Muscle of arm (tissue), 14 donors: ENCODE measurements at places on chromosomes 6 and 20.

GRCh38 chr20:32535316-32535952 lies 49.7 kb downstream of the NOL4L start:
- no peak for DNase-seq

GRCh38 chr20:48620154-48620506 lies 207.7 kb downstream of the PREX1 start:
- no peak for DNase-seq

DNA sequence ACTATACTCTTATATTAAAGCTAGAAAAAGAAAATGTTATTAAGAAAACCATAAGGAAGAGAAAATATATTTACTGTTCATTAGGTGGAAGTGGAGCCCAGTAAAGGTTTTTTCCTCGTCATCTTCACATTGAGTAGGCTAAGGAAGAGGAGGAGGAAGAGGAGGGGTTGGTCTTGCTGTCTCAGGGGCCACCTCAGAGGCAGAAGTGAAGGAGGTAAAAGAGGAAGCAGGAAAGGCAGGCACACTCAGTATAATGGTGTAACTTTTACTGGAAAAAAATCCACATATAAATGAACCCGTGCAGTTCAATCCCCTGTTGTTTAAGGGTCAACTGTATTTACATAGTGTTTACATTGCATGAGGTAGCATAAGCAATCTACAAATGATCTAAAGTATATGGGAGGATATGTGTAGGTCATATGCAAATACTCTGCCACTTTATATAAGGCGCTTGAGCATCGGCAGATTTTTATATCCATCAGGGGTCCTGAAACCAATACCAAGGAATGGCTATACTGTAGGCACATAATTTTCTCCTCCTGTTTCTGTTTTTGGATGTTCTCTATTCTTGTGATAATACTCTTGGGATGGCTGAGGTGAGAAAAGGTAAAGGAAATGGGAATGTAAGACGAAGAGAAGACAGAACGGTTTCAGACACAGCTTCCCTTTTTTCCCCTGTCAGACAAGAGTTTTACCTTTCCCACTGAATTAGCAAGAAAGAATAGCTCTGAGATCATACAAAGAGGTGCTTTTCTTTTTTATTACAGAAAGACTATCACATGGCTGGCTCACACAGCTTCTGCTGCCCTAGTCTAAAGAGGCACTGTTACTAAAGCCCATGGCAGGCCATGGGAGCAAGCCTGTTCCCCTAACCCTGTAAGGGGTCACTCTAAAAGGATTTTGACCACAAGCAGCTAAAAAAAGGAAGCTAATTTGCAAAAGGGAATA lies 59.9 kb downstream of the NUDT3 start:
- no peak for DNase-seq

- no peak for DNase-seq
Measured at GRCh38 chr6:168207421-168208175, 112.0 kb downstream of the DACT2 start.

DNA sequence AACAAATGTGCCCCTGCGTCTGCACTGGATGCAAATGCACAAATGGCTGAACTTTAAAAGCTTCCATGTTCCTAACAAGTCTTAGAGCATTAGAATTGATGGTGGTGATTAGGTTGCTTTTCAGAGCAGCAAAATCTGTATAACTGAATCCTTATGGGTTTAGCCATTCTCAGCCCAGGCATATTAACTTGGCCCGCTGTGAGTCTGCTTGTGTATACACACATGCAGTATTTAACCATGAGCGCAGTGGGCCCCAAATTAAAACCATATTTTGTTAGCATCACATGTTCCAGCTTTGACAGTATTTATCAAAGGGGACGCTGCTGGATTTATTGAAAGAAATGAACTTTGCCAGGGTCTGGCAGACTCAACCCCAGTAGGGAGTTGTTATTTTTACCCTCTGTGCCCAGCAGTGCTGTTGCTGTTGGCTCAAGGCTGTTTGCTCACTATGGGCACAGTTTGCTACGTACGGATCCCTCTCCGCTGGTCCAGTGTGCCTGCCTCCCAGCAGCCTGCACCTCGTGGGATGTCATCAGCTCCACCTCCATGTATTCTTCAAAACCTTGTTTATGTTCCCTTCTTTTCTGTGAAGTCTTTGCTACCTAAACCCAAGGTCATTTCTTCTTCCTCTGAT lies 144.7 kb downstream of the QRSL1 start:
- peak; percentile 51 for DNase-seq

DNA sequence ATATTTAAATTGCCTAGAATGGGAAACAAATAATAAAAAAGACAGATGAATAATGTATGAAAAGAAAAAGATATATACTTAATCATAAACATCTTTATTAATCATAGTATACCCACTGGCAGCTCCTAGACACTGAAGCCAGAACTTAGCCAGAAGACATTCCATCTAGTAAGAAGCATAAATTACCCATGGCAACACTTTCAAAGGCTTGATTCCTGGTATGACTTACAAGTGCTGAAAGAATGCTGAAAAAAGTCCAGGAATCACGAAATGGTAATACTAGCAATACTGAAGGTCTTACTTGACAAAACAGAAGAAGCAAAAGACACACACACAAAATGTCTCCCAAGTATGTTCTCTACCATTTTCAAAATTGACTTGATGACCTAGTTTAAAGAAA lies 38.0 kb downstream of the RWDD2A start:
- peak; percentile 30 for DNase-seq

- DNase-seq = no peak
Measured at GRCh38 chr6:68087399-68088133, 547.5 kb upstream of the ADGRB3 start.

DNA sequence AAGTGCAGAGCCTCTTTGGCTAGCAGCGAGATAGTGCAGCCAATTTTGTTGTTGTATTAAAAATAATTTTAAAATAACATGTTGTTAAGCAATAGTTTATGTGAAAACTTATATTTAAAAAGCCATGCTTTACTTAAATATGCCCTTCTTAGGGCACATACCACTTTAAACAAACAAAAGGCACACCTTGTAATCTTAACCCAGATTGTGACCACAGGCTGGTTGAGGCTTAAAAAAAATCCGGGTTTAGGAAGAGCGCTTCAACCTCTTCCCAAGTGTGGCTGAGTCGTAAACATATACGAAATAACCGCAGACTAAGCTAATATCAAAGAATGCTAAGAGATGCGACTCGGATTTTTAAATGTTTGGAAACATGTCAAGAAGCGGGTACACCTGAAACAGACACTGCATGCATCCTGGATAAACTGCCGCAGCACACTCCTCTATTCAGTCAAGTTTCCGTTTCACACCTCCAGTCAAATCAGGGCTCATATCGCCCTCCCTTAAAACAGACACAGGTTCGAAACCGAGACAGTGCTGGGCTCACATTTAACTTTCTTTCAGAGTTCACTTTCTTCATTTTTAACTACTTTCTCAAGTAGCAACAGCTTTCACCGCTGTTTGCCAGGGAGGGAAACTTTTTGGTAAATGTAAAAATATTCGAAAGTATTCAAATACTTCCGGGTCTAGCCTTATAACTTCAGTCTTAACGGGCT lies 1.5 kb downstream of the DEK start:
- peak; percentile 33 for DNase-seq

GRCh38 chr6:40931931-40932330 lies 107.1 kb downstream of the UNC5CL start:
- no peak for DNase-seq

GRCh38 chr6:93787841-93788240 lies 368.5 kb upstream of the EPHA7 start:
- DNase-seq = no peak

GRCh38 chr6:83958241-83958685 lies 75.3 kb upstream of the MRAP2 start:
- DNase-seq = no peak

- DNase-seq = no peak
Measured at GRCh38 chr6:11604215-11604614, 66.7 kb downstream of the TMEM170B start.

GRCh38 chr20:47547034-47547387 lies 45.3 kb downstream of the NCOA3 start:
- DNase-seq = no peak

- DNase-seq = no peak
Measured at GRCh38 chr20:57412347-57413029, 21.3 kb downstream of the RBM38 start.

- no peak for DNase-seq
Measured at GRCh38 chr6:9606435-9607134, 808.3 kb downstream of the TFAP2A start.

GRCh38 chr6:144659202-144660182 lies 374.4 kb downstream of the UTRN start:
- DNase-seq = peak; percentile 40

DNA sequence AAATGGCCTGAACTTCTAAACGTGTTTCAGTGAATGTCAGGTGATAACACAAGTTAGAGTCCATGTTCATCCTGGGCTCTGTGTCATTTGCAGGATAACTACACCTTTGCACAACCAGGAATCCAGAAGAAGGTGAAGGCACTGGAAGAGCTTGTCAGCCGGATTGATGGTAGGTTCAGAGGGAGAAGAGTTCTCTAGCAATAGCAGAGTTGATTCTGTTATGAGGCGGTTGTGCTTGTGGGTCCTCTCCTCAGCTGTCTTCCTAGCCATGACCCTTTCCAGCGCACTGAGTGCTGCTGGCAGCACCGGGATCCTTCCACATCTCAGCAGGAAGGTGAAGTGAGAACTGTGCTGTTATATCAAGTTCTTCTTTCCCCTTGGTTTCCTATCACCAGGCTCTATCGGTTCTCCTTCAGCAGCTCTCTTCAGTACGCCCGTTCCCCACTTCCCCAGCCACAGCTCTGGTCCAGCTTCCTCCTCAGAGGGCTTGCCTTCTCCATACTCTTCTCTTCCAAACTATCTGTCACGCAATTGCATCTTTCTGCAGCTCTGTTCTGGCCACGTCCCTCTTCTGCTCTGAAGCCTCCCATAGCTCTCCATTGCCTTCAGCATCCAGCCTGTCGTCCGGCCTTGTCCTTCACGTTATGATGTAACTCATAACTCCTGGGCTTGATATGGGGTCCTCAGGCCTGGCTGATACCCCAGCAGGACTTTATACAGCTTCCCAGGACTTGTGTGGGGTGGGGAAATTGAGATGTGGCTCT lies 39.9 kb upstream of the RNF8 start:
- DNase-seq = no peak

GRCh38 chr20:39990692-39991091 lies 698.3 kb downstream of the MAFB start:
- DNase-seq = no peak

DNA sequence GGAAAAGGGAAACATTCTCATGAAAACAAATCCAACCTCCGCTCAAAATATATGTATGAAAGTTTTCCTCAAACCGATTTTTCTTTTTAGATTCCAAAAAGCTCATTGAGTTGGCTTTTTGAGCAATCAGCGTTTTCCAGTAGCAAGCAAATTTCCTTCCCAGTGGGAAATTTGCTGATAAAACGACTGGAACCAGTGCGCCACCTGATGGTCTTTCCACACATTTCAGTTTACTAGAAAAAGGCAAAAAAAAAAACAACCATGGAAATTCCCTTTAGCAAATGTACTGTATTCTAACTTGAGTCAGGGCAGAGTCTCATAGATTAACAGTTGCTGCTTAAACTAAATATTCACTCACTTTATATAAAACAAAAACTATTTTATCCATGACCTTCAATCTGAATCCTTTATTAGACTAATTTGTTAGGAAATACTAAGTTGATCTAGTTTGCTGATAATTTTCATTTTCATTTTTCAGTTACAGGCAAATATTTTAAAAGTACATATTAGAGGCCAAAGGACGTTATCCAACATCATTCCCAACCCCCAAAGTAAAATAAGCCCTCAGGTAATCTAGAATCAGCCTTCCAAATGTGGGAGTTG lies 271.5 kb downstream of the FOXA2 start:
- DNase-seq = peak; percentile 64

DNA sequence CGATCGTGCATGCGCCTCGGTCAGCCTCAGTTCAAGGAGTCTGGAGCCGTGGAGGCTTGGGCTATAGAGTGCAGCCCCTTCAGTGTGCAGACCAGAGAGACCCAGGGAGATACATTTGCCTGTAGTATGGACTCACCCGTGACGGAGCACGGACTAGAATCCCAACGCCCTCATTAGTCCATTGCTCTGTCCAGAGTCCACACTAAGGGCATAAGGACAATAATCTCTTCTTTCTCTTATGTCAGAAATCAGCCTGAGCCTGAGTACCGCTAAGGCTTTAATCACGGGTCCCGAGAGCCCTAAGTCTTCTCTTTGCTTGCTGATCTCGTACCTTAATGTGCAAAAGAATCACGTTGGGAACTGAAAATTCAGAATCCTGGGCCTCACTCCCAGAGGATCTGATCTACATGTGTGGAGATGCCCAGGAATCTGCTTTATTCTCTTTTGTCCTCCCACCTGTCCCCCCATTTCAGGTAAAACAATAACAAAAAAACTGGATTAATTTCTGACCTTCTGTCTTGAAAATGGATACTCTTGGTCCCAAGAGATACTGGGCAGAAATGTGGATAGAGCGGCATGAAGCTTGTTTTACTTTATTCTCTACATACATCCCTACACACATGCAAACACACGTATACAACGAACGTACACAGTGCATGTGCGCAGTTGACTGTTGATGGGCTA lies 671 bp downstream of the BPHL start:
- DNase-seq = peak; percentile 50

DNA sequence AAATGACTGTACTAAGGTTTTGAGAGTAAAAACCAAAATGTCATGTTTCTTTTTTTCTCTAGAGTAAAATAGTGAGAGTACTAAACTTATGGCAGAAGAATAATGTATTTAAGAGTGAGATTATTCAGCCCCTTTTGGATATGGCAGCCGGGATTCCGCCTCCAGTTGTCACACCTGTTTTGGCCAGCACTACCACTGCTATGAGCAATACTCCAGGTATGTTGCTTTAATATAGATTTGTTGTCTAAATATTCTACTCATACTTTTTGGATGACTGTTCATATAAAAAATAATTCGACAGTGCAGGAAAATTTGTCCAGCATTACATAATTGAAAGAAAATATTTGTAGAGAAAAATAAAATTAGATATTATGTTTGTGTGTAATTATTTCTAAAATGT lies 59.5 kb downstream of the SCAF8 start:
- DNase-seq = no peak

DNA sequence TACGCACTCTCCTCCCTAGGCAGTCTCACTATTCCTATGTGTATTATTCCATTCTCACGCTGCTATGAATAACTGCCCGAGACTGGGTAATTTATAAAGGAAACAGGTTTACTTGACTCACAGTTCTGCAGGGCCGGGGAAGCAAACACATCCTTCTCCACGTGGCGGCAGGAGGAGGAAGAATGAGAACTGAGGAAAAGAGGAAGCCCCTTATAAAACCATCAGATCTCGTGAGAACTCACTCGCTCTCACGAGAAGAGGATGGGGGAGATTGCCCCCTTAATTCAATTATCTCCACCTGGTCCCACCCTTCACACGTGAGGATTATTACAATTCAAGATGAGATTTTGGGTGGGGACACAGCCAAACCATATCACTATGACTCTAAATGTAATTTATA lies 61.9 kb downstream of the ECT2L start:
- DNase-seq = no peak

DNA sequence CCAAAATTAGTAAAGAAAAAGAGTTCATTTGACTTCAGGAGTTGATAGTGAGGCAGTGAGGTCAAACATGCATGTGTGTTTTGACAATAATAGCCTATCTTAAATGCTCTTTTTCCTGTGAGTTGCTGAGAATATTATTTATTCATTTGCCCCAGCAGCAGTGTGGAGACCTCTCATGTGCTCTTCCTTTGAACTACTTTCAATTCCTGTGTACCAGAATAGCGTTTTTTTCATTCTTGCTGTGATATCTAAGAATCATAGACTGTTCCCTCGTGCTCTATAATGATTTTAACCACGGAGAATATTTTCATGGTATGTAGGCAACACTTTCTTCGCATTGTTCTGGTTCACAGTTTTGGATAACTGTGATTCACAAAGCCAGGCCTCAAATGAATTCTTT lies 5.2 kb downstream of the CDYL start:
- no peak for DNase-seq

GRCh38 chr6:11911538-11911937 lies 100.6 kb upstream of the HIVEP1 start:
- DNase-seq = no peak
